Thoracic aorta (tissue), 2 donors: ENCODE measurements at places on chromosomes 11 and 22.
A peak's percentile ranks its signal among the peaks of the same experiment; 100 is the strongest.

DNA sequence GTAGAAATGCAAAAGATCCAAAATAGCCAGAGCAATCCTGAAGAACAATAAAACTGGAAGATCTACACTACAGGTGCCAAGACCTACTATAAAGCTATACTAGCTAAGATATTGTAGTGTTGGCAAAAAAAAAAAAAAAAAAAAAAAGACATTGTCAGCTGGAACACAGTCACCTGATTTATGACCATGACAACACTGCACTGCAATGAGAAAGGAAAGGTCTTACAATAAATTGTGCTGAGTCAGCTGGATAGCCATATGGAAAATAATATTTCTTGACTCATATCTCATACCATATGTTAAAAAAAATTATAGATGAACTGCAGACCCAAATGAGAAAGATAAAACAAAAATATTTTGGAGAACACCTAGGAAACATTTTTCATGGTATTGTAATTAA lies 3.1 kb upstream of the PANX3 start:
- no peak overlapping the region for H3K27ac ChIP-seq
- no peaks in the 10 kb centered on the region for H3K27me3 ChIP-seq
- no peaks in the 10 kb centered on the region for H3K36me3 ChIP-seq

- no peak within 1 kb of the TSS for H3K27ac ChIP-seq
- H3K4me3 ChIP-seq, result peak within 1 kb of the TSS; percentile 59
- no peak for DNase-seq
- H3K4me1 ChIP-seq, result peaks cover 17% of the 10 kb centered on the region
Measured at GRCh38 chr22:50058061-50058905, at the start of gene TTLL8. Gene TTLL8 (minus strand): TSS chr22:50058298.

- H3K4me1 ChIP-seq, result peaks cover 19% of the 10 kb centered on the region
- H3K27ac ChIP-seq, result no peak within 1 kb of the TSS
- no peak within 1 kb of the TSS for H3K4me3 ChIP-seq
- no peaks in the 10 kb centered on the region for H3K36me3 ChIP-seq
- H3K27me3 ChIP-seq, result no peaks in the 10 kb centered on the region
Measured at GRCh38 chr11:17719028-17719937, at the start of gene MYOD1. Gene MYOD1 (plus strand): TSS chr11:17719571. CDS start chr11:17719783, 212 bp downstream.

DNA sequence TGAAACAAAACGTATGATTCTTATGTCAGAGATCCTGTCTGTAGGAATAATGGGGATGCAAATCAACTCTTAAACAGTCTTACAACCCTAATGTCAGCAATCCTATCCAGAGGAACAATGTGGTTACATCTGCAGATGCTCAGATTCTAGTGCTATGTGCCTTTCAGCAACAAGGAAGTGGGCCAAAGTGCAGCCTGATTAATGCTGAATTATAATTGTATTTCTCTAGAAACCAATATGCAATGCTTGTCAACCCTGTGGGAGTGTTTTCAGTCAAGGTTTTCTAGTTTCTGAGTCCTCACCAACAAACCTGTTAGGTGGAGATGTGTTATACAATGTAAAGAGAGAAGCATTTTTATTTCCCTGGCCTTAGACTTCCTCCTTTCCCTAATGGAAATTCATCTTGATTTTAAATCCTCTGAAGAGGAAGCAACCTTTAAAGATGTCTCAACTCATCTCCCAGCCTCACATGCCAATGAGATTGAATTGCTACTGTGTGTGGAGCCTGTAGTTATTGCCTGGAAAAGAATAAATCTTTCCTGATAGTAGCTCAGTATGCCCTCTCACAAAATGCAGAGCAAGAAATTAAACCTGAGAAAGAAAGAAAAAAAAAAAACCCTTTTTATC lies 26.2 kb upstream of the TMEM123 start:
- no peak for DNase-seq
- H3K4me3 ChIP-seq, result no peak overlapping the region
- no peak overlapping the region for H3K27ac ChIP-seq
- H3K27me3 ChIP-seq, result no peaks in the 10 kb centered on the region
- H3K4me1 ChIP-seq, result no peaks in the 10 kb centered on the region
- H3K36me3 ChIP-seq, result no peaks in the 10 kb centered on the region

DNA sequence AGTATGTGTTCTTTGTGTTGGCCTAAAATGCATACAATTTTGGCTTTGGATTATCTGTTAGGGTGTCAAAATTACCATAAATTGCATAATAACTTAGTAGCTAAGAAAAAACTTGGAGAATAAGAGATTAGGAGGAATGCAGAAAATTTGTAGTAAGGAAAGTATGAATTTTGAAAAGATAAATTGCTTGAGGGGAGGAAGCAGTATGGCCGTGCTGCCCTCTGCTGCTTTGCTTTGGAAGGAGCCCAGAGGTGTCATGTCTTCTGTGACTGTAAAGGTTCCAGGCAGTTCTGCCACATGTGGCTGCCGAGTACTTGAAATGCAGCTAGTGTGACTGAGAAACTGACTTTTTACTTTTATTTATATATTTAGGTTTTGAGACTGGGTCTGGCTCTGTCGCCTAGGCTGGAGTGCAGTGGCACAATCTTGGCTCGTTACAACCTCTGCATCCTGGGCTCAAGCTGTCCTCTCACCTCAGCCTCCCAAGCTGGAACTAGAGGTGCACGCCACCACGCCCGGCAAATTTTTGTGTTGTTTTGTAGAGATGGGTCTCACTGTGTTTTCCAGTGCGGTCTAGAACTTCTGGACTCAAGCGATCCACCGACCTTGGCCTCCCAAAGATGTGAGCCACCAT lies 1.8 kb downstream of the ADSL start:
- H3K4me3 ChIP-seq, result no peak overlapping the region
- H3K4me1 ChIP-seq, result peaks cover 30% of the 10 kb centered on the region
- no peak for DNase-seq
- no peak overlapping the region for H3K27ac ChIP-seq

DNA sequence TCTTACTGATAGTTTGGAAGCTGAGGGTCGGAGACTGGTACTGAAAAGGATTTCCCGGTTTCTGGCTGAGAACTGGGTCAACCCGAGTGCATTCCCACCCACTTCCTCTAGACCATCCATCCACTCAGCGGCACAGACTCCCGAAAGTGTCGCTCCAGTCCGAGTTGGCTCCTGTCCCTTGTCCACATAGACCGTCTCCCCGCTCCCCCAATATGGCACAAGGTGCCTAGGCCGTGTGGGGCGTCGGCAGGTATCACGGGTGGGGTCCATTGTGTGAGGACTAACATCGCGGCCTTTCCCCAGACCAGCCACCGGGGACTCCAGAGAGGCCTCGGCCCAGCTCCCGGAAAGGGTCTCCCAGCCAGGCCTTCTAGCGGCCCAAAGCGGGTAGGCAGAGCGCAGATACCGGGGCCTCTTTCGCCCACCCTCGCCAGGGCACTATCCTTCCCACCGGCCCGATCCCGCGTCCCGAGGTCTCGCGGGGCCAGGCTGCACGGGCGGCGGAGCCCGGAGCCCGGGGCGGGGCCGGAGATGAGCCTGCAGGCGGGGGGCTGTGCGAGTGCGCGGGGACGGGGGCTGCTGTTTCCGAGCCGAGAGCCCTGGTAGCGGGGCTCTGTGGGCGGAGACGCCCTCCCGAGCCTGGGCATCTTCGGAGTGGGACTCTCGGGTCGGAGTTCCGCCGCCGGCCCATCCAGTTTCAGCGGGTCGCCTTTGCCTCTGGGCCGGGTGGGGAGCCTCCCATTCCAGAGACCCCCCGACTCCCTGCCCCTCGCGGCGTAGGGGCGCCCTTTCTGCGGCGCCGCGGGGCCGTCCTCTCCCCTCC lies 21.1 kb downstream of the SERPINH1 start:
- no peaks in the 10 kb centered on the region for H3K27me3 ChIP-seq
- no peaks in the 10 kb centered on the region for H3K36me3 ChIP-seq
- H3K27ac ChIP-seq, result peak overlapping the region; percentile 99
- H3K4me3 ChIP-seq, result peak overlapping the region; percentile 97
- no peak for DNase-seq

GRCh38 chr11:45204761-45205160 lies 58.3 kb downstream of the PRDM11 start:
- H3K36me3 ChIP-seq, result peaks cover 4% of the 10 kb centered on the region
- no peak overlapping the region for H3K4me3 ChIP-seq
- no peak overlapping the region for H3K27ac ChIP-seq

DNA sequence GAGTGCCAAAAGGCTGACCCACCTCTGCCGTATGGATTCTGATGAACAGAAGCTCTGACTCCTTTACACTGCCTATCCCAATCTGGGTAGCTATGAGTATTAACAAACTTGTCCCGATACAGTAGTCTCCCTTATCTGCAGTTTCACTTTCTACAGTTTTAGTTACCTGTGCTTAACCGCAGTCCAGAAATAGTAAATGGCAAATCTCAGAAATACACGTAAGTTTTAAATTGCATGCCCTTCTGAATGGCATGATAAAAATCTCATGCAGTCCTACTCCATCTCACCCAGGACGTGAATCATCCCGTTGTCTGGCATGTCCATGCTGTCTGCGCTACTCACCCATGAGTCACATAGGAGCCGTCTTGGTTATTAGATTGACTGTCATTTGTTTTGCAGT lies 68.8 kb downstream of the SNX19 start:
- no peaks in the 10 kb centered on the region for H3K27me3 ChIP-seq
- no peak overlapping the region for H3K27ac ChIP-seq
- no peak overlapping the region for H3K4me3 ChIP-seq
- DNase-seq, result no peak
- H3K36me3 ChIP-seq, result no peaks in the 10 kb centered on the region

DNA sequence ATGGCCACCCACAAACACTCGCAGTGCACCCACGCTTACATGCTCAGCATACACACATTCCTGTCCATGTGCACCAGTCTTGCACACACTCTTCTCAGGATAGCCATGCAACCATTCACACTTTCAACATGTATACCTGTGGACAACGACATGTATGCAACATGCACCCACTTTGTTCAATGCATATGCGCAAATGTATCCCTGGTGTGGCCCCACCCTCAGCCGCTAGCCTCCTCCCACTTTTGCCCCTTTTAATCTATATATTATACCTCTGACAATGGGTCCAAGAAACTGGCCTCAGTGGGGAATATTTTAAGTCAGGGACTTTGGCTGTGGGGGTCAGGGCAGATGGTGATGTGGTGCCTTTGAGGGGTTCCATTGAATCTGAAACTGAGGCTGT lies 963 bp downstream of the INSC start:
- no peak overlapping the region for H3K4me3 ChIP-seq
- no peak for DNase-seq
- no peaks in the 10 kb centered on the region for H3K36me3 ChIP-seq
- no peak overlapping the region for H3K27ac ChIP-seq

GRCh38 chr11:79043726-79044125 lies 397.1 kb downstream of the TENM4 start:
- H3K4me3 ChIP-seq, result no peak overlapping the region
- peaks cover 4% of the 10 kb centered on the region for H3K4me1 ChIP-seq
- H3K27ac ChIP-seq, result no peak overlapping the region

- H3K36me3 ChIP-seq, result no peaks in the 10 kb centered on the region
- H3K27ac ChIP-seq, result no peak overlapping the region
- H3K4me1 ChIP-seq, result no peaks in the 10 kb centered on the region
- DNase-seq, result no peak
Measured at GRCh38 chr11:64086258-64087123, 50.8 kb downstream of the FLRT1 start.

GRCh38 chr11:45683271-45684058 lies 18.0 kb upstream of the CHST1 start:
- H3K4me3 ChIP-seq, result no peak overlapping the region
- no peaks in the 10 kb centered on the region for H3K36me3 ChIP-seq
- H3K27ac ChIP-seq, result no peak overlapping the region
- no peaks in the 10 kb centered on the region for H3K4me1 ChIP-seq
- no peak for DNase-seq

DNA sequence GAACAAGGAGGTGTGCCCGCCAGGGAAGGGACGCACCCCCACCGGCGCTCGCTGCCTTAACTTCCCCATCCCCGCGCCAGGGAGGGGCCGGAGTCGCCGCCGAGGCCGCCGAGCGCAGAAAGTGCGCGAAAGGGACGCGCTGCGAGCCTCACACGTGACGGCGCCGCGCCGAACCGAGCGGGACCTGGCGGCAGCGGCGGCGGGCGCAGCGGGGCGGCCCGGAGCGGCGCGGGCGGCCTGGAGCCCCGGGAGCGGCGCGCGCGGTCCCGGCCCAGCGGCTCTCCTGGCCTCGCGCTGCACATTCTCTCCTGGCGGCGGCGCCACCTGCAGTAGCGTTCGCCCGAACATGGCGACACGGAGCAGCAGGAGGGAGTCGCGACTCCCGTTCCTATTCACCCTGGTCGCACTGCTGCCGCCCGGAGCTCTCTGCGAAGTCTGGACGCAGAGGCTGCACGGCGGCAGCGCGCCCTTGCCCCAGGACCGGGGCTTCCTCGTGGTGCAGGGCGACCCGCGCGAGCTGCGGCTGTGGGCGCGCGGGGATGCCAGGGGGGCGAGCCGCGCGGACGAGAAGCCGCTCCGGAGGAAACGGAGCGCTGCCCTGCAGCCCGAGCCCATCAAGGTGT lies at the start of gene SORL1:
Gene SORL1 (plus strand): TSS at position 329 of the 623 bp plus-strand sequence. CDS start 18 bp downstream, at position 347.
- H3K27me3 ChIP-seq, result no peaks in the 10 kb centered on the region
- H3K36me3 ChIP-seq, result no peaks in the 10 kb centered on the region
- no peak within 1 kb of the TSS for H3K27ac ChIP-seq
- H3K4me1 ChIP-seq, result peaks cover 20% of the 10 kb centered on the region

- peaks cover 8% of the 10 kb centered on the region for H3K36me3 ChIP-seq
- no peak overlapping the region for H3K4me3 ChIP-seq
- peak overlapping the region; percentile 80 for H3K27ac ChIP-seq
- no peaks in the 10 kb centered on the region for H3K27me3 ChIP-seq
Measured at GRCh38 chr22:24105631-24106030, 75.7 kb upstream of the SUSD2 start.

DNA sequence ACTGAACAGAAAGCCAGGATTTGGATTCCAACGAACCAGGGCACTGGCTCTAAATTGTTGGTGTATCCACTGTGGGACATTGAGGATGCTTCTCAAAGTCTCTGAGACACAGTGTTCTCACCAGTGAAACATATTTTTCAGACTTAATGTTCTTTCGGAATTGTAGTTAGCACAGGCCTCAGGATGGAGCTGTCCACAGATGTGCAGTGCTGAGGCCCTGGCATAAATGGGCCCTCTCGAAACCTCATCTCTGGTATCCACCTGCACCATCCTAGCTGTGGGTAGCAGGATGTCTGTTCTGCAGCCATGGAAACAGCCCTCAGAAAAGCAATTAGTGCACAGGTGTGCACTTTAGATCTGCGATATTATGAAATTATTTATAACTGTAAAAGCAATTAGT lies 656.8 kb downstream of the TBC1D22A start:
- no peak overlapping the region for H3K27ac ChIP-seq
- no peak overlapping the region for H3K4me3 ChIP-seq
- H3K4me1 ChIP-seq, result no peaks in the 10 kb centered on the region

DNA sequence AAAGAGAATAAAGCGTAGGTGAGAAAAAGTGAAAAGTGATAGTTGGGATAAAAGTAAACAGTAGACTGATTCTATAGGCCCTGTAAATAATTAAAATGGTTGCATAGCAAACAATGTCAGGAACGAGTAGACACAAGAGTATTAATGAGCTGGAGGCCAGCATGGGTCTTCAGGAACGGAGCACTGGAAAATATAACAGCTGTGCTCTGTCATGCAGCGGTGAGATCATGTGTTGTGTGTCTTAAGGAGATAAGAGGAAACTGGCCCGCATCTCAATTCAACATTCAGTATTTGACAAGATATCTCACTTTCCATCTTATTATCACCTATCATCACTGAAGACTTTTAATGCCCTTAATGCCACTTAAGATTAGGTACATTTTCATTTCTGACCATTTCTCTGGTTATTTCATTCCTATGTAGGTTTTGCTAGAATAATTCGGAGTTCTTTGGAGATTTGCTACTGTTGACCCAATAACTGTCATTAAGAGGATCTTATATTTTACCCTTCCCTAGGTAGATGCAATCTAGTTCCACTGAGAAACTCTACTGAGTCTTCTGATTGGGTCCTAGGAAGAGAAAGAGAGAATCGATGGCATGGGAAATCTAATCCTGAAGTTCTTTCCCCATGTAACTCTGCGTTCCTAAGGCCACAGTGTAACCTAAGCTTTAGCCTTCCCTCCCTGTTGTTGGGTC lies 35.5 kb upstream of the VWA5A start:
- H3K36me3 ChIP-seq, result no peaks in the 10 kb centered on the region
- no peak overlapping the region for H3K27ac ChIP-seq
- no peaks in the 10 kb centered on the region for H3K4me1 ChIP-seq
- no peak overlapping the region for H3K4me3 ChIP-seq
- H3K27me3 ChIP-seq, result no peaks in the 10 kb centered on the region
